ENCODE measurements at places on chromosomes 6 and 20.

GRCh38 chr6:31053873-31054272, 43.6 kb downstream of the MUC22 start:
- DNase-seq, result no peak

GRCh38 chr6:25354078-25354932, 75.1 kb downstream of the CARMIL1 start:
- no peak for DNase-seq

GRCh38 chr20:63255931-63256704, 1.9 kb upstream of the NKAIN4 start:
- DNase-seq, result no peak

- DNase-seq, result no peak
Measured at GRCh38 chr6:53103993-53104675, 38.9 kb downstream of the FBXO9 start.

DNA sequence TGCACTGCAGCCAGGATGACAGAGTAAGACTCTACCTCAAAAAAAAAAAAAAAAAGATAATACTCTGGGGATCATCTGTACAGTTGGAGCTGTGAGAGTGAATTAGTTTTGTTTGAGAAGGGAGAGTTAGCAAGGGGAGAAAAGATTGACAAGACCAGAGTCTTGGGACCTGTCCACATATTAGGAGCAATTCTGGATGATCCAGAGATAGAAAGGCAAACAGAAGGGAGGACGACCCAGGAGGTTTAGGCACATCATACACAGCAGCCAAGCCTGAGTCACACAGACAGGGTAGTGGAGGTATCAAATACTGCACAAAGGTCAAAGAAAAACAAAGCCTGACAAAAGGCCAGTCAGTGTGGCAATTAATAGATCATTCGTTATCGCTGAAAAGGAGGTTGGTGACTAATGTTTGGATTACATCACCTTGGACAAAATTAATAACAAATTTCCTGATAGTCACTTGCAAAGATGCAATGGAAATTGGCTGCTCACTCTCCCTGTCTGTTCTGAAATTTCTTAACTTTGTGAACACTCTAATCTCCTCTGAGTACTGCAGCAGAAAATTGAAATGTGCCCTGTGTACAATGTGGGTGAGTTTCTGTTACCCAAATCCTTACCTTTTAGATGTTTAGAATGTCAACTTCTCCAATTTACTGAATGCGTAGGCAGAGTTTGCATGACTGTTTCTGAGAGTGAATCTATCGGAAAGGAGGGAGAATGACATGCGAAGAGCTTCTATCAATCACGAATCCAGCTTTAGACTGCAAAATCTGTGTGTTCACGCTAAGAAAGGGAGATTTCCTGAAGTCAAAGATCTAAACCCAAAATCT, 105.4 kb downstream of the TSHZ2 start:
- peak; percentile 16 for DNase-seq

- no peak for DNase-seq
Measured at GRCh38 chr20:20010639-20011500, 6.3 kb upstream of the NAA20 start.

DNA sequence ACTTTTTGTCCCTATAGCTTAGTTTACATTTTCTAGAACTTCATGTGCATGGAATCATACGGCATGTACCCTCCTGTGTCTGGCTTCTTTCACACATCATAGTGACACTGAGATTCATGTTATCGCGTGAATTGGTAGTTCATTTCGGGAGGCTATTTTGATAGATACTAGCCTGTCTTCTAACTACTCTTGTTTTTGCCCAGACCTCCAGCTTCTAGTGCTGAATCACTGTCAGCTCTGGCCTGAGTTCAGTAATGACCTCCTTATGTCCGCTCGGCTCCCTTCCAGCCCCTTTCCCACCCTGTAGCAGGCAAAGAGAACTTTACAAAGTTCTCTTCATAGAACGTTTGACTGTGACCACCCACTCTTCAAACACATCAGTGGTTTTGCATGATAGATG, 14.1 kb downstream of the MYBL2 start:
- DNase-seq, result no peak

- DNase-seq, result no peak
Measured at GRCh38 chr20:36086767-36087166, 67.8 kb upstream of the EPB41L1 start.

- DNase-seq, result no peak
Measured at GRCh38 chr20:13017235-13017634, 8.5 kb downstream of the SPTLC3 start.

DNA sequence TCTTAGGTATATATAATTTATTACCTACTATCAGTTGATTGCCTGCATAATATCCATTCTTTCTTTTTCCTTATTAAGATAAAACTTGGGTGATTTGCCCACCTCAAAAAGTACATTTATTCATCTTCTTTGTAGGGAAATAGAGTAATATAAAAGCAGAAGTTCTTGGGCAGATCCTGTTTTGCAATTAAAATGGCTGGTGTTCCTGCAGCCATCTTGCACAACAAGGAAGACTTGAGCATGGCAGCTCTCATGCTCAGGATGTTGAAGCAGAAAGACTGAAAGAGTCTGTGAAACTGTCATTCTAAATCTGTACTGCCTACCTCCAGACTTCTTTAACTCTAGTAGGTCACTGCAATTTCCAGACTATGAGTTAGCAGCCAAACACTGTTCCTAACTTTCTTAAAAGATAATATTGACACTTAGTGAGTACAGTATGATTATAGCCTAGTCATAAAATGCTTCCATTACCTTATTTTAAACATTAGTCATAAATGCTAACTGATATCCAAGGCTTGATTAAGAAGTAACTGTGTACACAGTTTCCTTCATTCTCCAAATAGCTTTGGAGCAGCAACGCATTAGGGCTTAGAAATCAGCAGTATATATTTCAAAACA, 24.6 kb upstream of the HTR1B start:
- no peak for DNase-seq

- DNase-seq, result no peak
Measured at GRCh38 chr20:2301164-2301622, 5.4 kb downstream of the TGM3 start.

- DNase-seq, result no peak
Measured at GRCh38 chr6:166173281-166173951, 5.8 kb upstream of the TBXT start.

DNA sequence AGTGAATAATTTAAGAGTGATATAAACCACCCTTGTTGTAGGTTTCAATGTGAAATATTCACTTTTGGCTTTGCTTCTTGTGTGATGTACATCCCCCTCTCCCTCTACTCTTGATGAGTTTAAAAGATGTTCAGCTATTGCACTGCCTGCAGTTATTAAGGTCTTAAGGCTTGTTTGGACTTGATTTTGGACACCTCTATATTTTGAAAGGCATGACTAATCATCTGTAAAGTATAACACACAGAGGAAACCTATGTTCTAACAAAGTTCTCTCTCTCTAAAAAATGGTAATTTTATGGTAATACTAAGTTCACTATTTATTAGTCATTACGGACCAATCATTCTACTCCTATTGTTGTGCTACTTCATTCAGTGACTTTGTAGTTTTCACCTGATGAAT, 1719.9 kb downstream of the GRIK2 start:
- no peak for DNase-seq

GRCh38 chr20:19784511-19785172, 26.6 kb downstream of the RIN2 start:
- DNase-seq, result no peak
